ENCODE measurements at places on chromosomes 12 and 14.

DNA sequence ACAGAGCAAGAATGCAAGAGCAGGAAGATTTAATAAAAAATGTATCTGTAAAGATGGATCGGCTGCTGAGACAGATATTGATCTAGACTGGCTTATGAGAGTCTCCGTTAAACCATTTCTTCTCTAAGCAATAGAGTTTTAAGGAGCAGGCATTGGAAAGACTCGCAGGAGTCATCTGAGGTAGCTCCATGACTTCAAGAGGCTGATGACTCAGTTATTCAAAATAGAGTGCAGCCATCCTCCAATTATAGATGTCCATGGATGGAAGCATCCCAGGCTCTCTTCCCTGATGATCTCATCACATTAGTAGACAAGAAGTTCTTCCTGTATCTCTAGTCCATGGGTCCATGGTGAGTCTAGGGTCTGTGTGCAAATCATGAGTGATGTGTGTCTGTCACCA, 638.3 kb upstream of the TMEM132C start:
- DNase-seq = no peak

DNA sequence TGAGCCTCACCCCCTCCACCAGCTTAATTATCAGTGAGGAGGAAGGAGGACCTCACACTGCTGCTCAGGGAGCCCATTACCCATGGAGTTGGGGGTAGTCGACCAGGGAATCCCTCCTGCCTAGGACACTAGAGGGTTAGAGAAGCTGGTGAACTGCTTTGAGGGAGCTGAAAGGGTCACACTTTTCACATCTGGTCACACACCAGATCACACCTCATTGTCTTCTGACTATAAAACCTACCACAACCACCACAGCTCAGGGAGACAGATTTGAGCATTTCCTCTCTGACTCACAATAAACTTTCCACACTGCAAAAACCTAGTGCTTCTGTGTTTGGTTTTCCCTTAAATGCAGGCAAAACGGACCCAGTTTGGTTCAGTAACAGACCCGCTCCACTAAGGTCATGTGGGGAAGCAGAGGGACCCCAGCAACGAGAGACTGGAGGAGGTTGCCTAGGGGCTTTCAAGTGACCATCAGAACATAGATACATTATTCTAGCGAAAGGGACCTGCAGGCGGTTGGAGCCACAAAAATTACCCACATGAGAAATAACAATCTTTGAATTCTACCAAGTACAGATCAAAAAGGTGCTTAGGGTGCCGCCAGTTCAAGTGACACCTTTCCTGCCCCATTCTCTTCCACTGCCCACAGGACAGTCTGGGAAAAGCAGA, 151.4 kb upstream of the AVPR1A start:
- no peak for DNase-seq

- DNase-seq = no peak
These were observed 157.1 kb downstream of the PHLDA1 start for GRCh38 chr12:75874441-75874840.

DNA sequence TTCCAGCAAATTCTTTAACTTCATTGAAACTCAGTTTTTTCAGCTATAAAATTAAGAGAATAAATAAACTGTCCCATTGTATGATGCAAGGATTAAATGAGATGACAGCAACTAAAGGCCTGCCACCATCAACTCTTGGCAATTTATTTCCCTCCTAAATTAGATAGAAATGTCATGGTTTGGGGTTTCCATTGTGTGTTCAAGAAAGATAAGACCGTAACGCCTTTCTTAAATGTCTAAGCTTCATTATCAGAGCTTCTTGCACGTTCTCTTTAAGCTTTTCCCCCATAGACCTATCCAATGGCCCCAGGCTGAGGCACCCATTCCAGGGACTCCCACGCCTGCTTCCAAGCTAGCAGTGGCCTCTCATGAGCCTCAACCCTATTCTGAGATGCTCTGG, 281.9 kb downstream of the CACNA1C start:
- DNase-seq = no peak

DNA sequence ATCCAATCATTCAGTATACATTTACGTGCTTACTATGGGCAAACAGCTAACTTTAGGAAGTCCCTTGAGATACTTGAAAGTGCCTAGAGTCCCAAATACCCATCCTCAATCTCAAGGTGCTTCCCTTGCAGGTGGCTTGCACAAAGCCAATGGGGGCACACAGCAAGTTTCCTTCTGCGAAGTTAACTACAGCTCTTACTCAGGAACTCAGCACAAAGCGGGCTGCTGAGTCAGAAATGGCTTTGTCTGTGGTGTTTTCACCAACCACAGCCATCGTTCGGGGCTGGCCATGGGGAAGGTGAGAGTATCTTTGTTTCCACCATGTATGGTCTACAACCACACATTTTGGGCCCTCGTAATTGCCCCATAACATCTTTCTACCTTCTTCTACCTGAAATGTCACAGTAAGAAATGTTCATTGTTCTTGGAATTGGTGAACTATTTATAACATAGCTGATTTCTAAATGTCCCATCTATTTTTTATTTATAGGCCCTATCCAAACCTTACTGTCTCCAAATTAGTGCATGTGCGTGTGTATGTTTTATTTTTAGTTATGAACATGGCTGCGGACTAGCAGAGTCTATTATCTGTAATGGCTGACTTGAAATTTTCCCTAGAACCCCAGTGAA, 13.9 kb downstream of the MFAP5 start:
- no peak for DNase-seq

GRCh38 chr14:71380271-71380670, 473.0 kb downstream of the PCNX1 start:
- no peak for DNase-seq

DNA sequence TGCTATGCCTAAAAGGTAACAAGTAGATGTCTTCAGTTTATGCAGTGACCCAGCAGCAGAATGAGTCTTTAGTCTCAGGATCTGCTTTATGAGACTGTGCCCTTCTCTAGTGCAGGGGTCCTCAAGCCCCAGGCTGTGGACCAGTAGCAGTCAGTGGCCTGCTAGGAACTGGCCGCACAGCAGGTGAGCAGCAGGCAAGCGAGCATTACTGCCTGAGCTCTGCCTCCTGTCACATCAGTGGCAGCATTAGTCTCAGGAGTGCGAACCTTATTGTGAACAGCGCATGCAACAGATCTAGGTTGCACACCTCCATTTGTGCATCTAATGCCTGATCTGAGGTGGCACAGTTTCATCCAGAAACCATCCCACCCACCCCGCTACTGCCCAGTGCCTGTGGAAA, 38.4 kb downstream of the LRP6 start:
- DNase-seq = no peak

DNA sequence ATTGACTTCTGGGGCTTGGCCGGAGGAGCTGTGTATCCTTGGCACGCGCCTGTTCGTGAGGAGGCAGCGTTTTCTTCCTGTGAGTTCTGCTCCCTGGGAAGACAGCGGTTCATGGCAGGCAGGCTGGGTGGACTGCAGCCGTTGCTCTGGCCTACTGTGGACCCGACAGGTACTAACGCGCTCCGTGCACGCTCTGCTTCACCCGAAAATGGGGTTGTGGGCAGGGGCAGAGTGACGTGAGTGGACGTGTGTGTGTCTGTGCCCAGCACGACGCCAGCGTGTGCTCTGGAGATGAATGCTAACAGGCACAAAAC, 179.1 kb downstream of the KIF26A start:
- no peak for DNase-seq

- no peak for DNase-seq
These were observed 3.4 kb downstream of the RHOF start for GRCh38 chr12:121789800-121790728.

GRCh38 chr14:20732477-20732876, 13.2 kb upstream of the EDDM3A start:
- DNase-seq = no peak

DNA sequence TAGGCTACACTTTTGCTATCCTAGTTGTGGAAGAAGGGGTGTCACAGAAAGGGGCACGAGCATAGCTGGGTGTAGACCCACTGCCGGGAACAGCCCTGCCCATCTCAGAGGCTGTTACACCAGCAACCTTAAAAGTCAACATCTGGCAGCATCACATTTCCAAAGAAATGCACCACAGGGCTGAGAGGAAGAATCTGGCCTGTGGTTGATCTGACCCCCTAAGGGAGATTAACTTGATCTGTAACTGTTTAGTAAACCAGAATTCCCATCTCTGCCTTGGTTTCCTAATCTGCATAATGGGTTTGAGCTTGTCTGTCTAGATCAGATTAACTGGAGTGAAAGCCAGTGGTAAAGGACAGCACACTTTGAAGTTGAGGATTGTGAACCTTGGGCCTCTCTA, 1.3 kb downstream of the LRP1-AS start:
- no peak for DNase-seq

- DNase-seq = no peak
These were observed 45.0 kb downstream of the PLEKHD1 start for GRCh38 chr14:69529563-69529962.

- no peak for DNase-seq
These were observed 299.3 kb upstream of the STXBP6 start for GRCh38 chr14:25349269-25349668.

GRCh38 chr14:99937475-99938244, 127.6 kb upstream of the EVL start:
- DNase-seq = no peak

- no peak for DNase-seq
These were observed 662 bp upstream of the BATF start for GRCh38 chr14:75521415-75522199.

- no peak for DNase-seq
These were observed 79.5 kb downstream of the DAAM1 start for GRCh38 chr14:59268011-59268410.

DNA sequence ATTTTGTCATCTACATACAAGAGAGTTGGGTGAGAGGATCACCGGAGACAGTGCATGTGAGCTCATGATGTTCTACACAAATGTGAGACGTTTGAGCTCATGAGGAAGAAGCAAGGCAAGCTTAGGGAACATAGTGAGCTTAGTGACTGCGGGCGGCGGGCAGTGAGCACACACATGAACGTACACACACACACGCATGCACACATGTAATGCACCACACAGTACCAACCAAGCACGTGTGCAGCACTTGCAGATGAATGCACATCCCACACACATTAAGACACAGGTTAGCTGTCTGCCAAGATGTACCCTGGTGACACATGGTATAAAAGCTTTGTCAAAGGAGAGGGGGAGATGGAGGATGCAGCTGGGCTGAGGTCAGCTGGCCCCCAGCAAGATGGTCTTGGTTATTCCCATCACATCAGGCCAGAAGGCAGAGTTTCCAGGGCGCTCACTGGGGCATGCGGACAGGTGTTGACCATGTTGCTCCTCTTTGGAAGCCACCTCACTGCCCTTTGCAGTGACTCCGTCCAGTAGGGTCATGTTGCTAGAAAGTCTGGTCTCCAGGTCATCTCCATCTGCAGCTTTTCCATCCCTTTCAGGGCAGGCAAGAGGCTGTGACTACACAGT, 8.7 kb upstream of the CACNA2D4 start:
- DNase-seq = no peak

DNA sequence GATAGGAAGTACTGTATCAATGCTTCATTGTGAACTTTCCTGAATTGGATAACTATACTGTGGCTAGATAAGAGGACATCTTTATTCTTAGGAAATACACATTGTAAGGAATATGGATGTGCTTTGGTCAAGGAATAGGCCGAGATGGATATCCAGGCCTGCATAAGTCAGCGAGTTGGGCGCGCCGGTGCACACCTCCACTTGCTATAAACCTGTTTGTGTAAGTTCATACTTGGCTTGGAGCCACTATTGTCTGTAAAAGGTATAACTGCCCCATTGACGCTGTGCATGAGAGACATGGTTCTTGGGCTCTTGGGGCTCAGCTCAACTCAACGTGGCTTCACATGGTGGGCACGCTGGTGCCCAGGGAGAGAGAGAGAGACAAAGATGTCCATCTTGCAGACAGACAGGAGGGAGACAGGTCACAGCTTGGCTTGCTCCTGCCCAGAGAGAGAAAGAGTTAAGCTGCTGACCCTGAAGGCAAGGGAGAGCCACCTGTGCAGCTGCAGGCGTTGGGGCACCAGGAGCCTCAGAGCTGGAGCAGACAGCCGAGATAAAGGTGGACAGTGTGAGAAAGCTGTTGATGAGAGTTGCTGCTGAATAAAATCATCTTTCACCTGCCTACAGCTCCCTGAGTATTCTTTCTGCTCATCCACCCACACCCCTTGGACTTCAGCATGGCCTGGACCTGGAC, 34.1 kb upstream of the COCH start:
- DNase-seq = no peak

- no peak for DNase-seq
These were observed 109.0 kb downstream of the LRIG3 start for GRCh38 chr12:58811346-58811745.

- no peak for DNase-seq
These were observed 12.4 kb downstream of the TTLL5 start for GRCh38 chr14:75673345-75674035.

GRCh38 chr14:68862954-68863594, 70.2 kb upstream of the ZFP36L1 start:
- peak; percentile 58 for DNase-seq

DNA sequence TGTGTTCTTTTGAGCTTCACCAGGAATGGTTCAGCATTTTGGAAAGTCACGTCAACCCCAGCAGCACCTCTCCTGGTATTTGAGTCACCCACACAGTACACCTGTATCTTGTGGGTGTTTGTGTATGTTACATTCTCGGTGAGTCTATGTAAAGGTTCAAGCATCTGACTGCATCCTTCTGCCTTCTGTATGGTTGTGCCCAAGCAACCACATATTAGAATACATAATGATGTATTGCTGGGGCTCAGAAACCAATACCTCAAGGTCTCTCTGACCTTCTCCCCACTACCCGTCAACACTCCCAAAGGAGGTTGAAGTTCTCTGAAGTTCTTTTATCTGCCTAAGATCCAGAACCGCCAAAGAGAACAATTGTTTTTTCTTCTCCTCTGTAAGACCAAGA, 9.2 kb upstream of the TMEM229B start:
- DNase-seq = no peak

DNA sequence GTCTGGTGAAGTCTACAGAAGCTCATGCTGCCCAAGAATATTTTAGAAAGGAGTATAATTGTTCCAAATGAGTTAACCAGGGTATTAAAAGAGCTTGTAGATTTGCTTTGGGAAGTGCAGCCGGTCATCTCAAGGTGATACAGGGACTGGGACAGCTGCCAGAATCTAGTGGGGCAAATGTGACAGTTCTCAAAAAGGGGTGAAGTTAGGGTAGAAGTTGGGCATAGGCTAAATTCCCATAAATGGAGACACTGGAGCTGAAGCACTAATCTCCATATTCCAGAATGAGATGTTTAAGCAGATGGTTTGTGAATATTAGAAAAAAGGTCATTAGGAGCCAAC, 94.7 kb downstream of the ANO6 start:
- DNase-seq = no peak

GRCh38 chr14:55957950-55958349, 160.3 kb upstream of the PELI2 start:
- peak; percentile 75 for DNase-seq

- no peak for DNase-seq
These were observed 134.2 kb downstream of the NTF3 start for GRCh38 chr12:5565933-5566599.

- DNase-seq = peak; percentile 86
These were observed 78.6 kb downstream of the CCDC60 start for GRCh38 chr12:119412811-119413794.

All from NCI-H2227 treated with DMSO at 0.1 percent for 48 hours (cell line).